Substantia nigra (tissue), 51 donors: ENCODE measurements at places on chromosomes 1 and 21.

DNA sequence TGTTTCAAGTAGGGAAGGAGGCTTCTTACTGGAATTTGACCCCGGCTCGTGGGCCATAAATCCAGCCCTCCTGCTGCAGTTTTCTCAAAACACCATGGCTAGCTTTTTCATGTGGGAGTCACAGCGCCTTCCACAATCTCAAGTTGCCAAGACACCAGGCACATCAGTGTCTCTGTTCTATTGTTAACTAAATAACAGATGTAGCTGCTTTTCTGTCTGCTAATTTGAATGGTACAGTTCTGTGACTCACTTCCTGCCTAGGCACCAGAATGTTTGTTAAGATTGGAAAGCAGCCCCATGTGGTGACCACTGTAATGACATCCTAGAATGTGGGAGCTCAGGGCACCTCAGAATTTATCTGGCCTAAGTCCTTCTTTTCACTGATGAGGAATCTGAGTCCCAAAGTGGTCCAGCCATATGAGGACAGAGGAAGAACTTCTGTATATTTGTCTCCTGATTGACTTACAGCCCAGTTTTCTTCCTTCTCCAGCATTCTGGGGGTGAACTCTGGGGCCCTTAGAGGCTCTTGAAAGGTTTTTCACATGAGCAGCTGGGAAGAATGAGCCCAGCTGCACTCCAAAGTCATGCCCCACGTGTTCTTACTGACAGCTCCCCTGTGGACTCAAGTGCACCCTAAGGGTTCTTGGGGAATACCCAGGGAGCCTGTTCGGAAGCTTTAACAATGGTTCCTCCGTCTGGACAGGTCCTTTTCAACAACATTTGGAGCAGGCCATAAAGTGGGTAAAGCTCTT is 27.5 kb downstream of the TRIM45 start:
- DNase-seq, result no peak

DNA sequence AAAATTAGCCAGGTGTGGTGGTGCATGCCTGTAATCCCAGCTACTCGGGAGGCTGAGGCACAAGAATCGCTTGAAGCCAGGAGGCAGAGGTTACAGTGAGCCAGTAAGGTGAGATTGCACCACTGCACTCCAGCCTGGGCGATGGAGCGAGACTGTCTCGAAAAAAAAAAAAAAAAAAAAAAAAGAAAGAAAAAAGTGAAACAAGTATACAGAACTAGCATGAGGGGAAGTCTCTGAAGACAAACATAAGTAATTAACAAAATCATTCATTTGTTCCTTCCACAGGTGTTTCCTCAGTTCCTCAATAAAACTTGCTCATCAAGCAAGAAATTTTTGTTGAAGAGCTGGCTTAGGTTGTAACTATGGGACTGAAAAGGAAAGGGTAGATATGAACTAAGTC is 52.2 kb upstream of the CNN3 start:
- no peak for DNase-seq

GRCh38 chr1:45654540-45655280 is 30.9 kb upstream of the CCDC17 start:
- no peak for DNase-seq

- DNase-seq, result no peak
Observed at GRCh38 chr21:42085246-42086077, 14.3 kb downstream of the UMODL1 start.

DNA sequence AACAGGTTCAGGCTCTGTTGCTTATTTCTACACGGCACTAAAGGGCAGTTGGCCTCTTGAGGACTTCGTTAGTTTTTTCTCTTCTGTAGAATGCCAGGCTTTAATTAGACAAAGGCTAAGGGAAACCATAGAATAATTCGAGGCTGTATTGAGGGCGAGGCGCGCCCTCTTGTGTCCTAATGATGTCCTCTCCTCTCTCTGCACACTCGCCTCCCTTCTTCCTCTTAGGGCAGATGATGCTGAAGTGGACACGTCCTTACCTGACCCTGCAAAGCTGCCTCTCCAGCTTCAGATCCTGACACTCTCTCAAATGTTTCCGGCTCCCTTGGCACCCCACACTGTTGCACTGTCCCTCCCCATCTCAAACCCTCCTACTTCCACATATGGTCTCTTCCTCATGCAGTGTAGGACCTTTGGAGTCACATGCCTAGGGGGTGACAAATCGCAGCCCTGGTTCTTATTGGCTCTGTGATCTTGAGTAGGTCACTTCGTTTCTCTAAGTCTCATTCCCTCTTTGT is 1.9 kb upstream of the ZSCAN20 start:
- peak; percentile 72 for DNase-seq

DNA sequence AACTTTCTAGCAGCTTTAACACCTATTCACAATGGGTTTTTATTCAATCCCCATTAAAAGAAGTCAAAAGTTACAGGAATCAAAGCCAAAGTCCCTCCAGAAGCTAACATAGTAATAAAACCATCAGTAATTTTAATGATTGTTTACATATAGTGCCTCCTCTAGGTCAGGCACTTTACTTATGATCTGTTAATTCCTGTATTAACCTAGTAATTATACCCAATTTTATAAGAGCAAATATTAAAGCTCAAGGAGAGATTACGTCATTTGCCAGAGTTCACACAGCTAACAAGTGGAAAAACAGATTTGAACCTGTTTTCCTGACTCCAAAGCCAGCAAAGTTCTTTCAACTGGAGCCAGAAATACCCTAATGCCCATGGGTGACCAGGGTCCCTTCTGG is 112.9 kb upstream of the F3 start:
- DNase-seq, result no peak

GRCh38 chr1:32651461-32652073 is 559 bp downstream of the RBBP4 start:
- DNase-seq, result no peak

GRCh38 chr1:218459450-218459849 is 114.3 kb downstream of the TGFB2 start:
- DNase-seq, result no peak
